A549 treated with ZK216348 at 1 μM for 4 hours (cell line): ENCODE measurements at places on chromosomes 4 and X. TPM values are rescaled to one million over a fixed set of nuclear protein-coding genes. Genes with fewer than 3 reads are reported as not detected.

Gene IQCM
- total RNA-seq: not detected in 5 replicates

Gene TMEM35A
- total RNA-seq: not detected in 5 replicates

Gene F11
- not detected in 5 replicates for total RNA-seq

Gene PF4V1
- not detected in 5 replicates for total RNA-seq

Gene VCX2
- total RNA-seq: not detected in 5 replicates

Gene F8A2
- not detected in 5 replicates for total RNA-seq

Gene SPANXD
- total RNA-seq: 0.46 TPM in 1 of 5 replicates, not detected in the others

Gene ODAPH
- 1.6 TPM in 1 of 5 replicates, not detected in the others for total RNA-seq

Gene NDST4
- not detected in 5 replicates for total RNA-seq

Gene ZAR1
- 0.13 to 0.17 TPM in 2 of 5 replicates, not detected in the others for total RNA-seq

Gene SSX2
- total RNA-seq: not detected in 5 replicates

Gene SLC16A2
- total RNA-seq: 22.6 to 27.9 TPM (median 22.9 TPM) in 5 replicates

Gene ATP6AP2
- 126 to 159 TPM (median 148 TPM) in 5 replicates for total RNA-seq

Gene TMEM31
- total RNA-seq: 0.40 TPM in 1 of 5 replicates, not detected in the others

Gene DGKK
- total RNA-seq: not detected in 5 replicates

Gene HMX1
- 0.13 to 0.24 TPM (median 0.16 TPM) in 3 of 5 replicates, not detected in the others for total RNA-seq

Gene WDR13
- total RNA-seq: 56.8 to 92.4 TPM (median 73.5 TPM) in 5 replicates

Gene CD40LG
- not detected in 5 replicates for total RNA-seq

Gene MAGEC3
- total RNA-seq: not detected in 5 replicates

Gene UVSSA
- total RNA-seq: 3.2 to 5.7 TPM (median 5.0 TPM) in 5 replicates

Gene CTAG1A
- not detected in 5 replicates for total RNA-seq

Gene TSPAN7
- 2.3 to 3.6 TPM (median 2.7 TPM) in 5 replicates for total RNA-seq

Gene TCEAL2
- total RNA-seq: not detected in 5 replicates

Gene RBMXL3
- not detected in 5 replicates for total RNA-seq

Gene CACNA1F
- total RNA-seq: not detected in 5 replicates

Gene NAA11
- not detected in 5 replicates for total RNA-seq

Gene PALLD
- total RNA-seq: 53.3 to 82.8 TPM (median 73.9 TPM) in 5 replicates

Gene DRP2
- 0.19 to 0.27 TPM (median 0.22 TPM) in 5 replicates for total RNA-seq

Gene ENOX2
- 5.8 to 11.0 TPM (median 8.5 TPM) in 5 replicates for total RNA-seq

Gene SYN1
- 0.11 to 0.58 TPM (median 0.19 TPM) in 5 replicates for total RNA-seq

Gene FABP2
- total RNA-seq: not detected in 5 replicates

Gene TEX13D
- not detected in 5 replicates for total RNA-seq

Gene PHOX2B
- not detected in 5 replicates for total RNA-seq
